ENCODE measurements at places on chromosomes 5 and 9. TPM values are rescaled to one million over a fixed set of nuclear protein-coding genes. Genes with fewer than 3 reads are reported as not detected.

GRCh38 chr9:4680173-4680525 is 780 bp downstream of the CDC37L1 start:
- peak; percentile 59 for DNase-seq

GRCh38 chr5:122022966-122023365 is 55.1 kb downstream of the LOX start:
- no peak for DNase-seq

DNA sequence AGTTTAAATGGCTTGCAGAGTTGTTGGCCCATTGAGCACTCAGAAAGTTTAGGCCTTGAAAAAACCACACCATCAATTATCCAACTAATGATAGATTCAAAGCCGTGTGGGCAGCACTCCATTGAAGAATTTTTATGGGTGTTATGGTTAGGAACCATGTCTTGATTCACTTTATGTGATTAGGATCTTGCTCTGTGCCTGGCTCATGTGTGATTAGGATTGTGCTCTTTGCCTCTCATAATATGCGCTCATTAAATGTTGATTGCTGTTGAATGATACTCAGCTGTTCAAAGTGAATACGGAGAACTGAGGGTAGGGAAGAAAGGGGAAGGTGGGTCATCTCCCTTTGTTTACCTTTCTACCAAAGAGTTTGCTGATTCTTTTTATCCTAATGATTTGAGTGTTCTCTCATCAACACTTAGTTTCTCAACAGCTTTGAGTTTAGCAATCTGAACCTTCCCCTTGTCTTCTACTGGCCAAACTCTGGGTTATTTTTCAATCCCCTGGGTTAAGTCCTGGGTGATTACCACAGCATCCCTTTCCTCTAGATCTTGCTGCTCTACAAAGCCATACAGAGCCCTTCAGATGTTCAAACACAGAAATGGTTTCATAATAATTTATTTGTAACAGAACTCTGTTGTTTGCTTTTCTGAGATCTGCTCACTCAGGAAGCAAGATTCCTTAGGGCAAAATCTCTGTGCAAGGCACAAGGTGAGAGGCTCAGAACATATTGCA is 668.8 kb upstream of the RGMB start:
- no peak for DNase-seq

DNA sequence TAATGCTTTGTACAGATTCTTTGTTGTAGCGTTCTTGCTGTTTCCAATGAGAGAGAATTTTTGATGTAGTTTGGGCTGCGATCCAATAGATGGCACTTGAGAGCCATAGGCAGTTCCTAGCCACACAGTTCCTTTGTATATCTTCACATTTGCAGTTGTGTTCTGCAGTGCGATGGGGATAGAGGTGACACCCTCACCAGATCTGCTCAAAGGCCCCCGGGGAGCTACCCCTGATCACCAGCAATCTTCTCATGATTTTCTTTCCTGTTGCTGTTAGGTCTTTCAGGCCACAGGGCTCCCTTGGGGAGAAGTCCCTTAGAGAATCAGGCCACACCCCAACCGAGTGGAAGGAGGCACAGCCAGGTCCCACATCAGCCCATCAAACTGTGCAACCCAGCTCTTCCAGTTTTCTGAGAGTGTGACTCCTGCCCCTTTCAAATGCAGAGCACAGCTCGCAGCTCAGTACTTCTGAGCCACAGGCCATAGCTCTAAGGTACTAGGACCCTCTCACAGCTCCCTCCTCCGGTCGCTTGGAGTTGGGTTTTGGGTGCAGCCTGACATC is 353.7 kb downstream of the SLCO4C1 start:
- DNase-seq: peak; percentile 55

GRCh38 chr9:9170439-9171134 is 1371.0 kb upstream of the DMAC1 start:
- DNase-seq: peak; percentile 39

DNA sequence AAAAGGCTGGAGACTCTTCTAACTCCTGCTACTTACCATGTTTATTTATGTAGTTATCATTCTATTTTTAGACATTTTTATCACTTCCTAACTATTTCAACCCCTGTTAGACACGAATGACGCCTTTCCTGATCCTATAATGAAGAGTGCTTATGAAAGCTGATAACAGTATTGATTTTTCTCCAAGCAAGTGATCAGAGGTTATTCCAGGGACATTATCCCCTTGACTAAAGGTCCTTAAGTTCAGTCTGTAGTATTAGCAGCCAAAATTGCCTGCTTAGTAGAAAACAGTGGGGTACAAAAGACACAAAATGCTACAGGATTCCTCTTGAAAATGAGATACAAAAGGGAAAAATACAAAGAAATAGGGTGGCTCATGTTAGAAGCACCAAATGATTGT is 235.6 kb downstream of the DNAH5 start:
- DNase-seq: no peak

- DNase-seq: no peak
Measured at GRCh38 chr5:172325452-172325851, 41.9 kb upstream of the UBTD2 start.

DNA sequence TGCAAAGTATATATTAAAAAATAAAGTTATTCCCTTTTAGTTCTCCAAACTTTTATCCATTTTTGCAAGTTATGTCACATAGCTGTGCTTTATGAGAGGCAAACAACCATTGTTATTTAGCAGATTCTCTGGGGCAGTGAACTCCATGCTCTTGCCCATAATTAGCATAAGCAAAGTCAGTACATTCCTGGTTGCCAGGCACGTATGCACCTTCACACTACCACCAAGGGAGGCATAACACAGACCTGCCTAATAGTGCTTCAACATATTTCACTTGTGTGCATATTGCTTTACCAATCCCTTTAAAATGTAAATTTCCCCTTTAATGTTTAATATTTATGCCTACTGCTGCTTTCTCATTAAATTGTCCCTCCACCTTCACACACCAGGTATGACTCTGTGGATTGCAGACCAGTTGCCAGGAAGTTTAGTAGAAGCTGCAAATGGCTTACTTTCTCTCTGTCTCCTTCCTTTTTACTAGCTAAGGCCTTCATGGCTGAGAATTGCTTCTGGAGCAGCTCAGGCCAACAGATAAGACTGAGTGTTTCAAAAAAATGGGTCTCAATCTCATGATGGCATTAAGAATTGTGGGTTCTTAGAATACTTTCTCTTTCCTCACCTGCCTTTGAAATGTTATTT is 388.2 kb downstream of the PRR16 start:
- no peak for DNase-seq

- no peak for DNase-seq
Measured at GRCh38 chr9:28396058-28396457, 822.8 kb upstream of the C9orf72 start.

DNA sequence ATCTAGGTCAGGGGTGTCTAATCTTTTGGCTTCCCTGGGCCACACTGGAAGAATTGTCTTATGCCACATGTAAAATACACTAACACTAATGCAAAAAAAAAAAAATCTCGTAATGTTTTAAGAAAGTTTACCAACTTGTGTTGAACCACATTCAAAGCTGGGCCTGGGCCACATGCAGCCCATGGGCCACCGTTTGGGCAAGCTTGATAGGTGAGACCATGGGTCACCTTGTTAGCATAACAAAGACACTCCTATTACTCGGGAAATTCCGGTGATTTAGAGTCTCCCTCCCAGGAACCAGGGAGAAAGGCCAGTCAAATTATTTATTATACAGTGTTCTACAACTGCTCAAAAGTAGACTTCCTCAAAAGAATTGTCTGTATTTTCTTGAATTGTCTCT is 12.7 kb downstream of the RECK start:
- DNase-seq: no peak

- DNase-seq: no peak
Measured at GRCh38 chr9:137123468-137123837, 8.9 kb upstream of the DPP7 start.

- no peak for DNase-seq
Measured at GRCh38 chr5:115184770-115185169, 15.1 kb upstream of the TRIM36 start.

- peak; percentile 2 for DNase-seq
Measured at GRCh38 chr9:5949103-5949699, 58.5 kb downstream of the MLANA start.

DNA sequence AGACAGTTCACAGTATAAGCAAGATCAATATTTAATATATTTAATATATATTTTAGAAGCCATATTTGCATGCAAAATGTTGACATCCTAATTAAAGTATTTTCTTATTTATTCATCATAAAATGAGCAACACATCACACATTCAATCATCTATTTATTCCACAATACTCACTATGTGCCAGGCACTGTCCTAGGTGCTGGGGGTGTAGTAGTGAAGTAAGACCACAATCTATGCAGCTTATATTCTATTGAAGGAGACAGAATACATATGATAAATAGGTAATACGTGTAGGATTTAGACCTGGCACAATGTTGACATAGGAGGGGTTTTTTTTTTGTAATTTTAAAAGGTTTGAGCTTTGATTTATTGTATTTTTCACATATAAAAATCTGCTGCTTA is 63.1 kb downstream of the GRIN3A start:
- DNase-seq: no peak

GRCh38 chr9:96655198-96655851 is at the start of gene PRXL2C:
PRXL2C (minus strand) TSS chr9:96655317; CDS start chr9:96655281, 36 bp downstream.
- DNase-seq: peak; percentile 84

- DNase-seq: no peak
Measured at GRCh38 chr5:137560420-137560819, 61.3 kb upstream of the SPOCK1 start.

GRCh38 chr5:179151286-179152118 is 91.3 kb downstream of the ZNF354C start:
- DNase-seq: no peak

DNA sequence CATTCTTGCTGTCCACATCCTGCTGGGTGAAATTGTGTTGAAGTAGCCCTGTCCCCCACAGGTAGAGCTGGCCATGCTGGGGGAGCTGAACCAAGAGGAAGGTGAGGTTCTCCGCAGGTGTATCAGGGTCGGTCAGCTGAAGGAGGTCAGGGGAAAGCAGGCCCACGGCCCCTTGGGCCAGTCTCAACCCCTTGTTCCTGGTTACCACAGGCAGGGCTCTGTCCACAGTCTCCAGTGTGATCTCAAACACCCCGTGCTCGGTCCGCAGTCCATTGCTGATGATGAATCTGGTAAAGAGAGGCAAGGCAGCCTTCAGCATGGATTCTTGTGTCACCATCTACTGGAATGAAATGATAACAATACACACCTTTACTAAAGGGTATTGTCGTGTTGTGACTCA is 53.4 kb upstream of the CER1 start:
- no peak for DNase-seq

GRCh38 chr9:88905506-88905905 is 85.8 kb upstream of the S1PR3 start:
- DNase-seq: no peak

DNA sequence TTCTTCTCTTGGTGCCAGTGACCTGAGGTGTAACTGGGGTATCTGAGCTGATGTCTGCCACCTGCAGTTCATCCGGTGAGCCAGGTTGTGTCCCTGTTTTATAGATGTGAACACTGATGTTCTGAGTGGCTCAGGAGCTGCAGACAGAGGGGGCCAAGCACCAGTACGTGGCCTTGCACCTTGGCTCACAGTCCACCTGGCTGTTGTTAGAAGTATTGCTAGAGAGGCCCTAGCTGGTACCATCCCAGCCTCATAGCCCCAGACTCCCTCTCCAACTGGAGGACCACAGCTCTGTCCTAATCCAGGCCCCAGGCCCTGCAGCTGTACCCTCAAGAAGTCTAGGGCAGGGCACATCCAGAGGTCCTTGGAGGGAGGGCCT is 16.2 kb downstream of the PHF2 start:
- DNase-seq: no peak

DNA sequence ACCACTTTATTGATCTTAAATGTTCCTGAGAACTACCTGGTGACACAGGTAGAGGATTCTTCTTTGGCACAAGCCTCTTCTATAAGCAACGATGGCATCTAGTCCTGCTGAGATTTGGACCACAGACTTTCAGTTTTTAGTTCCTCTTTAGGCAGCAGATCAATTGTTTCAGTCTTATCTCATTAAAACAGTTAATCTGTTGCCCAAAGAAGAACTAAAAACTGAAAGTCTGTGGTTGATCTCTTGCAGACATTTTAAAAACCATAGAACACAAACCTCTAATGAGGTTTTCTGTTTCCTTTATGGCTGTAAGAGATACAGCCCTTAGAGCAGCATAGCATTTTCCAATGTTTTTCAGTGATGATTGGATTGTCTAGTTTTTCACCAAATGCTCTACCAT is 480.9 kb downstream of the MTRR start:
- DNase-seq: no peak

- DNase-seq: peak; percentile 45
Measured at GRCh38 chr9:33158843-33159776, 8.0 kb downstream of the B4GALT1 start.

DNA sequence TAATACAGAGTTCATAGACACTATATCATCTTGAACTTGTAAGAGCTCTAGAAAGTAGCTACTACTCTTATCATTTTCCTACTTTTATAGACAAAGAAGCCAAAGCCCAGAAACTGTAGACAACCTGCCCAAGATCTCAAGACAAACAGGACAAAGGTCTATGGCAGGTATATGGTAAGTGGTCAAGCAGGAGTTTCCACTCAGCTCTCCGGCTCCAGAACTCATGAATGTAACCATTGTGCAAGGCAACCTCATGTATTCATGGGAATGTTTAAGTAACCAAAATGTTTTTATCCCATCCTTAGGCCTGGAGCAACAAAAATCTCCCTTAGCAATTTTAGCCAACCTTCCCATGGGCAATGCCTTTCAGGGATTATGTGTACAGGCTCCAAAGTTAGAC is 163.4 kb upstream of the PUM3 start:
- DNase-seq: no peak

- no peak for DNase-seq
Measured at GRCh38 chr5:118193194-118193905, 795.0 kb downstream of the DTWD2 start.

DNA sequence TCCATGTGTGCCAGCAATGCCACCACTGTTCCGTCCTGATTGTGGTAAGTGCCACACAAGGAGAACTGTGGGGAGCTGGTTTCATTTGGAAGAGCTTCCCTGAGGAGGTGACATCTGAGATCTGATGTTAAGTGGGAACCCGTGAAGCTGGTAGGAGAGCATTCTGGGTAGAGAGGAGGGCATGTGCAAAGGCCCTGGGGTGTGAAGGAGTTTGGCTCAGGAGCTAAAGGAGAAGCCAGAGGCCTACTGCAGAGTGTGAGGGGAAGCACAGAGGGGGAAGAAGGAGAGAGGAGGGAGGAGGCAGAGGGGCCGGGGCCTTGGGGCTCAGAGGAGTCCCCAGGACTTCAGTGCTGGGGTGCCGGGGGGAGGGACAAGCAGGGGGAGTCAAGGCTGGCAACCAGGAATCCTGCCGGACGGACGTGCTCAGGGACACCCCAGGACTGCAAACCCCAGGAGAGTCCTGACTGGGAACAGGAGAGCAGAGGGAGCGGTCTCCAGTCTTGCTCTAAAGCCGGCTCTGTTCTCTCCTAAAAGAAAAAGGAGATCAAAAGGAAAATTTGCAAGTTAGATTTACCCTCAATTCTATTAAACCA is 19.7 kb downstream of the C9orf50 start:
- DNase-seq: no peak

GRCh38 chr5:98825582-98826375 is 52.3 kb downstream of the RGMB start:
- no peak for DNase-seq

- no peak for DNase-seq
Measured at GRCh38 chr5:74622122-74622521, 18.4 kb downstream of the ENC1 start.

The INSL4 gene
- total RNA-seq: not detected

The SOX30 gene
- 0.10 TPM for total RNA-seq

The EQTN gene
- total RNA-seq: 0.51 TPM

The IL4 gene
- total RNA-seq: not detected

The PCDHGA2 gene
- total RNA-seq: 3.7 TPM

The ZNF462 gene
- total RNA-seq: 32.4 TPM

The TMEM174 gene
- total RNA-seq: not detected

The PCDH12 gene
- 20.1 TPM for total RNA-seq

The PCDHB5 gene
- total RNA-seq: 5.6 TPM

The CEL gene
- 0.41 TPM for total RNA-seq

The SLC31A2 gene
- 6.7 TPM for total RNA-seq
